ENCODE measurements at places on chromosomes 4 and X. TPM values are rescaled to one million over a fixed set of nuclear protein-coding genes. Genes with fewer than 3 reads are reported as not detected.

GRCh38 chrX:115949900-115950822 is 220.4 kb upstream of the AGTR2 start:
- no peaks in the 10 kb centered on the region for H3K27me3 ChIP-seq
- H3K4me1 ChIP-seq = no peaks in the 10 kb centered on the region
- no peak for DNase-seq
- no peak overlapping the region for H3K4me3 ChIP-seq

GRCh38 chrX:39749135-39749534 is 348.6 kb downstream of the BCOR start:
- H3K36me3 ChIP-seq = no peaks in the 10 kb centered on the region
- H3K4me1 ChIP-seq = no peaks in the 10 kb centered on the region
- H3K27ac ChIP-seq = no peak overlapping the region
- H3K4me3 ChIP-seq = no peak overlapping the region

DNA sequence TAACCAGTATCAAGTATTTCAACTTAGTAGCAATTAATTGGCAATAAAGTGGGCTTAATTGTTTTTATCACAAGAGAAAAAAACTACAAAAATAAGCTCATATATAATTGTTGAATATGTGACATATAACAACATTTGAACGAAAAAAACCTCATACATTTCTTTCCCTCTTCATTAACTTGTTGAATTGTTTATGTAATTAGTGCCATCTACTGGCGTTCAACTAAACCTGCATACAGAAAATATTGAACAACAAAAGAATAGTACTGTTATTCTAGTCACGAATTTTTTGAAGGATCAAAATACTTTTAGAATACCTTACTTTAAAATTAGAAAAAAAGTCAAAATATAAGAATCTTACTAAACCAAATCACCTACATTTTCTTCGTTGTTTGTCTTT is 586.5 kb upstream of the FTHL17 start:
- H3K4me1 ChIP-seq = no peaks in the 10 kb centered on the region
- H3K36me3 ChIP-seq = no peaks in the 10 kb centered on the region
- no peak overlapping the region for H3K4me3 ChIP-seq
- no peak overlapping the region for H3K27ac ChIP-seq
- DNase-seq = no peak
- peaks cover 5% of the 10 kb centered on the region for H3K27me3 ChIP-seq

GRCh38 chr4:181592221-181592745 is 650.9 kb upstream of the TENM3 start:
- no peak for DNase-seq
- H3K36me3 ChIP-seq = no peaks in the 10 kb centered on the region
- no peak overlapping the region for H3K4me3 ChIP-seq
- H3K27ac ChIP-seq = no peak overlapping the region

DNA sequence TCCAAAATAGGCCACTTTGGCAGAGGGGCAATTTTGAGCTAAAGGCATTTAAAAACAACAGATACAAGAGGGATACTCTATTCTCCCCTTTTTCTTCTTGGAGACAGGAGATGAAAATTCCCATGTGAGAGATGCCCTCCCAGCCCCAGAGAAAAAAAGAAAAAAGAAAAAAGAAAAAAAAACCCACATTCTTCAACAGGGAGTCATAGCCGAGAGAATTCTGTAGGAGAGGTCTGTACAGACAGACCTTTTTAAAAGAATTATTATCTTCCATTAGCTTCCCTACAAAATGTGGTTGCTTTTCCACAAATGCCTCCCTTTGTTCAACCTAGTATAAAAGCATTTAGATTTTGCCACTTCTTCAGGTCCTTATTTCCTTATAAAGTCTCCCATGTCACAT is 89.9 kb downstream of the SPCS3 start:
- H3K4me3 ChIP-seq = no peak overlapping the region
- no peak overlapping the region for H3K27ac ChIP-seq
- no peaks in the 10 kb centered on the region for H3K27me3 ChIP-seq
- H3K4me1 ChIP-seq = no peaks in the 10 kb centered on the region
- no peak for DNase-seq

GRCh38 chrX:39513836-39514235 is 583.9 kb downstream of the BCOR start:
- H3K27ac ChIP-seq = no peak overlapping the region
- no peak overlapping the region for H3K4me3 ChIP-seq
- H3K4me1 ChIP-seq = peaks cover 18% of the 10 kb centered on the region
- no peaks in the 10 kb centered on the region for H3K36me3 ChIP-seq

Gene SMIM43
- 2.2 TPM for total RNA-seq

Gene AFM
- not detected for total RNA-seq
